ENCODE measurements at places on chromosomes 11 and 22. TPM values are rescaled to one million over a fixed set of nuclear protein-coding genes. Genes with fewer than 3 reads are reported as not detected.

SERHL2 gene
- total RNA-seq = 3.9 TPM

TENM4 gene
- 9.0 TPM for total RNA-seq

DNA sequence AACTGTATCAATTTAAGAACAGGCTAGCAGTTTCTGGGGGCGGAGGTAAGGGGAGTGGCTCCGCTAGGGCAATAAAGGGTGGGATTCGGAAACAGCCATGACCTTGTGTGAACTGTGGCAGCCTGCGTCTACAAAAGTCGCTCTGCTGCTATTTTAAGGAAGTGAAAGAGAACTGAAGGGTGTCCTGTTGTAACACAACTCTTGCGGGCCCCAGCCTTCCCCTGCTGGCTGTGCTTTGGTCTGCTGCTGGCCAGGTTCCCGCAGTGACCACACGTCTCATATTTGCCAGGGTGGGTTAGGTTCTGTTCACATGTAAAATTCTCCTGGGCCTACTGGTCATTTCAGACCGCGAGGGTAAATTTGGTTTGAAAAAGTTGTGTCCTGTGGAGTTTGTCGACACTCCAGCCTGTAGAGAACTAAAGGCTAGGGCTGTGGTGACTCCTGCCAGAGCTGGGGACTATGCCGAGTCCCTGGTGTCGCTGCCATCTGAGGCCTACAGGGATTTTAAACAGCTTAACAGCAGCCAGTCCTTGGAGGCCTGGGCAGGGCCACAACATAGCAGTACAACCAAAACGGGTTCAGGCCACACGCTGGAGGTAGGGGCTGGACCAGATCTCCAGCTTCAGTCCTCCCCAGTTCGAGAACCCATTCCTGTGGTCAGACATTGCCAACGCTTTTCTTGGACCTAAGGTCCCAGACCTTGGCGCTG lies 1.1 kb upstream of the PPFIBP2 start:
- DNase-seq = no peak

- DNase-seq = peak; percentile 7
These were observed 76.8 kb upstream of the CREB3L1 start for GRCh38 chr11:46200537-46201281.

- DNase-seq = no peak
These were observed 89.1 kb downstream of the CELSR1 start for GRCh38 chr22:46448333-46448732.

DNA sequence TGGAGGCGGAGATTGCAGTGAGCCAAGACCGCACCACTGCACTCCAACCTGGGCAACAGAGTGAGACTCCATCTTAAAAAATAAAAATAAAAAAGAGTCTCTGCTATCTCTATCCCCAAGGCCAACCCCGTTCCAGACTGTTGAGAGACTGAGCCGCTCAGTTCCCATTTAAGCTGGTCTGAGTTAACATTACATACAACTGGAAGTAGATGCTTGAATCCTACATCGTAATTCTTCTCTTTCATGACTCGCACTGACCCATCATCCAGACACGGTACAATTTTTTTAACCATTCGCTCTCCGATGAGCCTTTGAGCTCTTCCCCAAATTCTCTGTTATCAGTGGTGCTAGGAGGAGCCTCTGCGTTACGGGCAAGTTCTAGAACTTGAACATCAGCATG lies 4.9 kb upstream of the CYTH4 start:
- peak; percentile 29 for DNase-seq

DNA sequence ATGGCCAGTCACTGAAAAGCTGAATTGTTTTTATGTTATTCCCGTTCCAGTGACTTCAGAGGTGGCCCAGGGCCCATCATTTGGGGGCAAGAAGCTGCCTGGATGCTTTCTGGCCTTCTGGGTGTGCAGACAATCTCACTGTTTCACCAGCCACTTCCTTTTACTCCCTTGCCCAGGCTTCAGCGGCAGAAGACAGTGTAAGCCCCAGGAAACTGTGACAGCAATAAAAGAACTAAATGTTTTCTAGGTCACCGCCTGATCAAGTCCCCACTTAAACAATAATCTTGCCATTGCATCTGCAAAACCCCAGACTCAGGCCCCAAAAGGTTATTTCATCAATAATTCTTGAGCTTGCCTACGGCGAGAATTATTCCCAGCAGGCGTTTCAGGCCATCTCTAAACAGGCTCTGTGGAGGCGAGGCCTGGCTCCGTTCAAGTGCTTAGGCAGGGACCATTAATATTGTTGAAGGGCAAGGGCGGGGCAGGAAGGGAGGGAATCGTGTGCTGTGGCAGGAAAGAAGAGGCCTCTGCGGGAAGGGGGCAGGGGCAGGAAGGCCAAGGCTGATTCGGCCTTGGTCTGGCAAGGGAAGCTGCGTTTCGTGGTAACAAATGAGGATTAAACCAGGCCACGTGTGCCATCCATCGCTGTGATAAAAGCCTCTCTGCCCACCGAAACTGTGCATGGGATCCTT lies 252.3 kb downstream of the KIRREL3 start:
- no peak for DNase-seq

All from IMR-90 (cell line).